ENCODE measurements at places on chromosomes 11 and 22.
A peak's percentile ranks its signal among the peaks of the same experiment; 100 is the strongest.

DNA sequence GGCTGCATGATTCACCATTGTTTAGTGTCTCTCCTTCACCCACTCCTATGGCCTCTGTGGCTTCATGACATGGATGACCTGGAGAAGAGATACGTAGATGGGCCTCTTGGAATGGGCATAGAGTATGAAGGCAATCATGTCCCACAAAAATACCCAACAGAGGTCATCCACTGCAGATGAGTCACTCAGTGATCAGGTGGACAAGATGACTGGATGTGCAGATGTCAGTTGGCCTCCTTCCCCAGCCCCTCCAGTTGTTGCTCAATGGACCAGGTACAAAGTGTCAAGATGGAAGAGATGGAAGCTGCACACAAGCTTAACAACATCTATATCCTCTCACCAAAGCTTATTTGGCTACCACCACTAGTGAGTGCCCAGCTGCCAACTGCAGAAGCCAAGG is 41.0 kb upstream of the CLPB start:
- no peak for DNase-seq

DNA sequence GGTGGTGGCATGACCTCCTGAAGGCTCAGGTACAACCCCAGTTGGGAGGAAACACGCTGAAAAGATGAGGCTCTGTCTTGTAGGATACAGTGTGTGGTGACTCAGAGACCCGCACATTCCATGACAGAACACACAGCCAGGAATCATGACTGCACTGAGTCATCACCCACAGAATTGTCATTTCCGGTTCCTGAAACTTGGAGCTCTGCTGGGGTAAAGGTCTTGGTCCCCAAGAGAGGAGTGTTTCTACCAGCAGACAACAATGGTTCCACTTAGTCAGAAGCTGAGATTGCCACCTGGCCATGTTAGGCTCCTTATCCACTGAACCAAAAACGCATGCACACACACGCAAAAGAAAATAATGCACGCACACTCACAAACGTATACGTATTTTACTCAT is 31.5 kb upstream of the CYB5R3 start:
- DNase-seq, result peak; percentile 94

GRCh38 chr11:76577226-76577920 is 93.2 kb downstream of the LRRC32 start:
- DNase-seq, result peak; percentile 84

DNA sequence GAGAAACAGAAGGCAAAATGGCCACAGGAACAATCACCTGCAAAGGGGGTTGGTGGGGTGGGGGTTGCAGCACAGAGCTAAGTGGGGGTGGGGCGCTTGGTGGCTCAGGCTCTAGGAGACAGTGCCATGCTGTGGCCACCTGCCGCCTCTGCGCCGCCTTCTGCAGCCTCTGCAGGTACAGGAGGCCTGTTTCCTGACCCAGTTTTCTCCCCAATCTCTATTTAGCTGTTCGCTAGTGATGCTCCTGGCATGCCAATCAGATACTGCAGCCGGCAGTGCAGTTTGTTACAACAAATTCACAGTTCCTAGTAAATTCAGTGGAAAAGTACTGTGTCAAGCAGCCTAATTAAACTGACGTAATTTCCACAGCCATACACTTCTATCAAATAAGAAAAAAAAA is 106.4 kb downstream of the SERGEF start:
- no peak for DNase-seq

GRCh38 chr11:12544986-12545775 is 129.0 kb upstream of the TEAD1 start:
- DNase-seq, result no peak

DNA sequence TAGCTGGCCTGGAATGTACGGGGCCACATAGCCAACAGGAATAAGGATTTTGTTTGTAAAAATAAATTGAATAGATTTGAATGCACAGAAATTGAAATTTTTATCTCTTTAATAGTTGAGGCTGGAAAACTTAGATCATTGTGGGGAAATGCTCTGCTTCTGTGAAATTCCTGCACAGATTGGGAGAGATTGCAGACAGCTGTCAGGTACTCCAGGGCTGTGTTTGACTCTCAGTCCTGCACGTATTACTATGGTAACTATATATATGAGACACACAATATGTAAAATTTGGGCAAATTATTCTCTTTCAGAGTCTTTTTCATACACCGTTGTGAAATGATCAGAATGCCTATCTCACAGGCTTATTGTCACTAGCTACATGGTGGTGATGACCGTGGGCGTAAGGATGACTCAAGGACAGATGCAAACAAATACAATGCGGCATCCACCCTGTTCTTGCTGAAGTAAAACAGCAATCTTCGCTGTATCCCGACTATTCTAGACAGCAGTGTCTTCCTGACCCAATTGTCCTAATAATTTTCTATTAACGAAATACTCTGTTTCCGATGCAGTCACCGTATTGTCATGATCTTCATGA is 79.4 kb downstream of the ZC3H12C start:
- no peak for DNase-seq

DNA sequence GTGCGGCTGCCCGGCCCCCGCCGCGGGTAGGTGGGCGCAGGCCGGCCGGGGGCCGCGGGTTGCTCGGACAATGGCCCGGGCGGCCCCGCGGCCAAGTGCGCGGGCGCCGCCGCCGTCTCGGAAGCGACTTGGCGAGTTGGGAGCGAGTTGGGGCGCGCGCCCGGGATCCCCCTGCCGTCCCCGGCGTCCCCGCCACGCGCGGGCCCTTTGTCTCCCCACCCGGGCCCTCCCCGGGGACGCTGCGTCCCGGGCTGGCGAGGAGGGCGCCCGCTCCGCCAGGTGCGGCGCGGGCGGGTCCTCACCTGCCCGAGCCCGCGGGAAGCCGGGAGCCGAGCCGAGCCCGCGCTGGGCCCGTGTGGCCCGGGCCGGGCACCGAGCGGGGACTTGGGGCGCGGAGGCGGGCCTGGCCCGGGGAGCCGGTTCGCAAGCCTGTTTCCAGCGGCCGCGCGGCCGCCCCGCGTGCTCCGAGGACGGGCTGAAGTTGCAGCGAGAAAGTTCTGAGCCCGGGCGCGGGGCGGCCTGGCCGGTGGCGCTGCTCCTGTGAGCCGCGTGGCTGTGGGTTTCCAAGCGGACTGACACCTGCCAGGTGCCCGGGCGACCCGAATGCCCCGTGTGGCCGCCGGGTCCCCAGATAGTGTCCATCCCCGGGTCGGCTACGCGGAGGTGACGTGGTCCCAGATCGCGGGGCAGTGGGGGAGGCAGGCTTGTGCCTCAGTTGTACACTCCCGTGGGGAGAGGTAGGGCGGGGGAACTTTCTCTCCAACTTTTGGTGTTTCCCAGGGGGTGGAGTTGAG is 586 bp downstream of the LRP5 start:
- no peak for DNase-seq

- DNase-seq, result no peak
Measured at GRCh38 chr22:22047776-22048175, 65.2 kb upstream of the TOP3B start.

DNA sequence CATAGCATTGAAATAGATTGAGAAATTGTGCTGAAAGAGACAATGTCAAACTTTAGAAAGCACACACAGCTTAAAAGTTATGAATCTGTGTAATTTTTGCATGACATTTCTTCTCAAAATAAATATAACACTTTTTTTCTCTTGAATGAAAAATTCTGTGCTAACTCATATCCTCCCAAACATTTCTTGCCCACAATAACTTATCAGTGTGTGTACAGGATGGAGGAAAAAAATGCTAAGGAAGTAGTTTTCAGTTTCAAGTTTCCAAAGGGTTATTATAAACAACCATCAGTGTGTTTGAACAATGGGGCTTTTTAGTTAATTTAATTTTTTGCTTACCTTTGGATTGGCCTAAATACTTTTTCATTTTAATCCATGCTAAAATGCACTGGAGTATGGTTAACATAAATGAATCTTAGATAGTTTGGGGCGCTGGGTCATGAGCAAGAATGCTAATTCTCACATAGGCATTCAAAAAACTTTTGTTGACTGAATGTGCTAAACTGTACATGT is 82.9 kb upstream of the ARHGAP20 start:
- DNase-seq, result peak; percentile 4

DNA sequence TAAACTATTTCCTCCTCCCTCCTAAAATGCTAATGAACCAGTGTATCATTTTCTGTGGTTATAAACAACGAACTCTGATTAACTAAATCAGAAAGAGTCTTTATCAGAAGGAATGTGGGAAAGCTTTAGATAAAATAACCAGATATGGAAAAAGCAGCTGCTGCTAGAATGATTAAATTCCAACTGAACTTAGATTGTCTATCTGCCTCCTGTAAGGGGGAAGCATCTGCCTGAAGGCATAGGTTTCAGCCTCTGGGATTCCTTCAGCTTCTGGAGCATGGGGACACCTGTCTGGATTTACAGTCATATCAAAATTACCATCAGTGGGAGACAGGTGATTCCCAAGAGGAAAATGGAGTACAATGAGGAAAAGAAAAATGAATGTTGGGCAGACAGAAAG is 1095.5 kb upstream of the CCDC90B start:
- DNase-seq, result no peak

GRCh38 chr11:122028545-122028944 is 87.5 kb downstream of the BLID start:
- no peak for DNase-seq

- DNase-seq, result no peak
Measured at GRCh38 chr11:102064316-102064715, 17.1 kb downstream of the CFAP300 start.

GRCh38 chr11:507727-508515 is 879 bp upstream of the RNH1 start:
- no peak for DNase-seq

- peak; percentile 51 for DNase-seq
Measured at GRCh38 chr11:33722590-33723234, 13.5 kb downstream of the CD59 start.

DNA sequence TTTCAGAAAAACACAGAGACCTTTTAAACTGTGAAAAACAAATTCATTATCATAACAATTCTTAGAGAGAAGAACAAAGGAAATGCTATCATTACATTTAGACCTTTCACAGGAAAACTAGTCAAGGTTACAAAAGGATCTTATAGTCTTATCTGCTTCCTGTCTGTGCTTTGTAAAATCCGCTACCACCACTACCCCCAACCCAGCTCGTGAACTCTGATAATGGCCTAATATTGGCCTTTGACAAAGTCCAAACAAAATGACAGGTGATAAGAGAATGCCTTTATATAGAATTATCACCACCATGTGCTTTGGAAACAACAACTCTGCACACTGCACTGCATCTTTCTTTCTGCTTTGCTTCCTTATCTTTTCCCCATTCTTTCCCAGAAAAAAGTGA is 272.5 kb downstream of the SBF2 start:
- DNase-seq, result no peak

GRCh38 chr22:42655693-42656092 is 6.5 kb upstream of the CYB5R3 start:
- DNase-seq, result no peak

Data from fibroblast of pulmonary artery (primary cell).